ENCODE measurements at places on chromosomes 16 and 17. TPM values are rescaled to one million over a fixed set of nuclear protein-coding genes. Genes with fewer than 3 reads are reported as not detected.

Gene GDPD1
- 43.3 TPM for total RNA-seq

Gene ASGR2
- not detected for total RNA-seq

Gene TBKBP1
- total RNA-seq: 17.2 TPM

Gene DHRS7C
- not detected for total RNA-seq

Gene CCL18
- total RNA-seq: not detected

Gene LGALS9C
- total RNA-seq: not detected

Gene OR1F1
- total RNA-seq: 0.98 TPM

Data from temporal lobe (tissue), 4 donors.